ENCODE measurements at places on chromosomes 5 and 9. TPM values are rescaled to one million over a fixed set of nuclear protein-coding genes. Genes with fewer than 3 reads are reported as not detected.

INSYN2B gene
- total RNA-seq, result not detected

ACOT12 gene
- not detected for total RNA-seq

JMY gene
- total RNA-seq, result 6.1 TPM

IL13 gene
- 4.8 TPM for total RNA-seq

LAMC3 gene
- not detected for total RNA-seq

ARL14EPL gene
- not detected for total RNA-seq

HACD4 gene
- 10.1 TPM for total RNA-seq

WDR38 gene
- total RNA-seq, result not detected

AHRR gene
- total RNA-seq, result 56.8 TPM

KIF4B gene
- not detected for total RNA-seq

URM1 gene
- total RNA-seq, result 61.4 TPM

NSD1 gene
- total RNA-seq, result 114 TPM

SPINK4 gene
- not detected for total RNA-seq

SCGB3A2 gene
- total RNA-seq, result not detected

SLC25A2 gene
- total RNA-seq, result 1.1 TPM

C9orf152 gene
- total RNA-seq, result not detected

CCL27 gene
- total RNA-seq, result not detected

ANKDD1B gene
- total RNA-seq, result not detected

C8G gene
- 1.7 TPM for total RNA-seq

TRPM3 gene
- total RNA-seq, result not detected

PCDHGB4 gene
- 0.07 TPM for total RNA-seq

SQSTM1 gene
- 130 TPM for total RNA-seq

Data from activated CD8-positive, alpha-beta memory T cell treated with anti-CD3 and anti-CD28 coated beads, Interleukin-2, amount 10 ng/mL, durations not matched to agents 7 days and 5 days (primary cell).